Thyroid gland (tissue), 4 donors: ENCODE measurements at places on chromosomes 11 and 22. TPM values are rescaled to one million over a fixed set of nuclear protein-coding genes. Genes with fewer than 3 reads are reported as not detected.
A peak's percentile ranks its signal among the peaks of the same experiment; 100 is the strongest.

DNA sequence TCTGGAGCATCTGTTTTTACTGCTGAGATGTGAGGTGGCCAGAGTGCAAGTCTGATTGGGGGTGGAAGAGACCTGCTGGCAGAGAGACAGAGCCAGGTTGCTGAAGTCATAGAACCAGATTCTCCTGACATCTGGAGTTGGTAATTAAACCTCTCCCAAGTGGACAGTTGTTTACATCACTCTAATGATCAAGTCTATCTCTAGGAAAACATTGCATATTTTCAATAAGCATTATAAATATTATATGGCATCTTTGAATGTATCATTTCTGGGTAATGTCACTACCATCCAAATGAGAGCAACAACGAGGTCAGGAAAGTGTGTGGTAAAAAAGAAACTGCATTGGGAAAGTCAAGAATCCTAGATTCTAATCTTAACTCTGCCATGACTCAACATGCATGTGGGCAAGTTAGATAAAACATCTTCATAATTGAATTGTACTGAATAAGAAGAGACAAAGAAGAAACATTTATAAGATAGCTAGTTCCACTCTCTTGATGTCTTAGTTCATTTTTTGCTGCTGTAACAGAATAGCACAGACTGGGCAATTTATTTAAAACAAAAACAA lies 351.2 kb upstream of the API5 start:
- DNase-seq, result no peak

GRCh38 chr11:129286813-129287212 lies 88.8 kb upstream of the BARX2 start:
- DNase-seq, result no peak

GRCh38 chr11:35190804-35191348 lies 51.9 kb downstream of the CD44 start:
- DNase-seq, result no peak

DNA sequence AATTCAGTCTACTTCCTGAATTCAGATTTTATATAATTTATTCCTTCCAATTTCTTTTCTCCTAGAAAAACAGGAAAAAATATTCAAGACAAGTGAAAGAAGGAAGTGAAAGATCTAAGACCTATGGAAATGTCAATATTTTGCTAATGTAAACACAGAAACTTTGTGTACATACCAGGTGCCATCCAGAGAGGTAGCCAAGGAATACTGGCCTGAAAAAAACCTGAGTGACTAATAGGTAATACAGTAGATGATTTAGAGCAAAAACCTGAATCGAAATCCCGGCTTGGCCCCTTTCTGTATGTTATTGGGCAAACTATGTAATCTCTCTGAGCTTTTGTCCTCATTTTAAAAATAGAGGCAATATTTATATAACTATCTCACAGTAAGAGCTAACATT lies 59.2 kb upstream of the FSHB start:
- DNase-seq, result no peak

GRCh38 chr11:101438126-101438525 lies 145.7 kb downstream of the TRPC6 start:
- no peak for DNase-seq

DNA sequence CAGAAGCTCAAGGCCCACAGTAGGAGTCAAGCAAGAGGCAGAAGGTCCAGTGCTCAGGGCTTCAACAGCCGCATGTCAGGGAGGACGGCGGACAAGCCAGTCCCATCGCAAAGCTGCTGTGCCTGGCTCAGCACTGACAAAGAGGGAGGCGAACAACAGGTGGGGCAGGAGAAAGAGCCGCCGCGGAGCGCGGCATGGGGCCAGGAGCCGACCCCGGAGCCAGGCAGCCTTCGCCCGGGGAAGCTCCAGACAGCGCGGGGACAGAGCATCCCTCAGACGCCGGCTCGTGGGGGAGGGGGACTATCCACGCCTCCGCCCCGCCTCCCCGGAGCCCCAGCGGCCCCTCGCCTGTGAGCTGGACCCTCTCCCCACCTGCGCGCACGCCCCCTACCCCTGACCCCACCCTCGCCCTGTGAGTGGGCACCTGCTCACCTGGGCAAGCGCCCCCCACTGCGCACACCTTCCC lies 369 bp downstream of the DHCR7 start:
- DNase-seq, result peak; percentile 50

DNA sequence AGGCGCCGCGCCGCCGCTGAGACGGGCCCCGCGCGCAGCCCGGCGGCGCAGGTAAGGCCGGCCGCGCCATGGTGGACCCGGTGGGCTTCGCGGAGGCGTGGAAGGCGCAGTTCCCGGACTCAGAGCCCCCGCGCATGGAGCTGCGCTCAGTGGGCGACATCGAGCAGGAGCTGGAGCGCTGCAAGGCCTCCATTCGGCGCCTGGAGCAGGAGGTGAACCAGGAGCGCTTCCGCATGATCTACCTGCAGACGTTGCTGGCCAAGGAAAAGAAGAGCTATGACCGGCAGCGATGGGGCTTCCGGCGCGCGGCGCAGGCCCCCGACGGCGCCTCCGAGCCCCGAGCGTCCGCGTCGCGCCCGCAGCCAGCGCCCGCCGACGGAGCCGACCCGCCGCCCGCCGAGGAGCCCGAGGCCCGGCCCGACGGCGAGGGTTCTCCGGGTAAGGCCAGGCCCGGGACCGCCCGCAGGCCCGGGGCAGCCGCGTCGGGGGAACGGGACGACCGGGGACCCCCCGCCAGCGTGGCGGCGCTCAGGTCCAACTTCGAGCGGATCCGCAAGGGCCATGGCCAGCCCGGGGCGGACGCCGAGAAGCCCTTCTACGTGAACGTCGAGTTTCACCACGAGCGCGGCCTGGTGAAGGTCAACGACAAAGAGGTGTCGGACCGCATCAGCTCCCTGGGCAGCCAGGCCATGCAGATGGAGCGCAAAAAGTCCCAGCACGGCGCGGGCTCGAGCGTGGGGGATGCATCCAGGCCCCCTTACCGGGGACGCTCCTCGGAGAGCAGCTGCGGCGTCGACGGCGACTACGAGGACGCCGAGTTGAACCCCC lies 798 bp downstream of the BCR start:
- DNase-seq, result peak; percentile 48

DNA sequence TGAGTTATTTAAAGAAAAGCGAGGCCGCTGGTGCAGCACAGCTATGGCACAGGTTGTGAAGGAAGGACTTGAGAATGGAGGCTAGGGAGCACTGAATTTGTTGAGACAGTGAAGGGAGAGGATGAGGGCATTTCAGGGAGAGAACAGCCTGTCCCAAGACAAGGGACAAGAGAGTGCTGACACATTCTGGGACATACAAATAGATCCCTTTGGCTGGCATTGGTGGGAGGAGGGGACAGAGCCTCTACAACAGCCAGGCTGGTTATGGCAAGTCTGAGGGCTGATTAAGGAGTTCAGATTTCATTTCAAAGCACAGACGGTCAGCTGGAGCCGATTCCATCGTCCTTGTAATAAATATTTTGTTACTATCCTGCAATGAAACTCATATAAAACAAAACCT lies 1.7 kb upstream of the SLC29A2 start:
- DNase-seq, result peak; percentile 16

- no peak for DNase-seq
Measured at GRCh38 chr11:93663021-93663420, 1.5 kb downstream of the CEP295 start.

- no peak for DNase-seq
Measured at GRCh38 chr11:109677231-109677630, 255.2 kb downstream of the C11orf87 start.

DNA sequence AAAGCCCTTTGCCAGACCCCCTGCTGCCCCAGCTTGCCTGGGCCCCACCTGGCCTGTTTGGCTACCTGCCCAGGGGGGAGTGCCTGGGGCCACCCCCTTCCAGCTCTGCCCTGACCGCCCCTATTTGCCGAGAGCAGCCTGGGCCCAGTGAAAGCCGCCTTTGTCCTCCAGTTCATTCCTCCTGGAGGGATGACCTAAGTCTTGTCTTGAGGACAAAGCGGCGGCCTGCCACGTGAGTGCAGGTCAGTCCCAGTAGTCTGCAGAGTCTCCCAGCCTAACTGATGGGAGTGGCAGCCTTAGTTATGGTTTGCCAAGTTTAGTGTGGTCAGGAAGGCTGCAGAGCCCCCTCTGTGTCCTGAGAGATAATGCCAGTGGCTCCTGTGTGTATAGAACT lies 115.9 kb upstream of the CRYBB3 start:
- no peak for DNase-seq

GRCh38 chr11:61870541-61871031 lies 20.8 kb downstream of the FADS3 start:
- DNase-seq, result no peak

DNA sequence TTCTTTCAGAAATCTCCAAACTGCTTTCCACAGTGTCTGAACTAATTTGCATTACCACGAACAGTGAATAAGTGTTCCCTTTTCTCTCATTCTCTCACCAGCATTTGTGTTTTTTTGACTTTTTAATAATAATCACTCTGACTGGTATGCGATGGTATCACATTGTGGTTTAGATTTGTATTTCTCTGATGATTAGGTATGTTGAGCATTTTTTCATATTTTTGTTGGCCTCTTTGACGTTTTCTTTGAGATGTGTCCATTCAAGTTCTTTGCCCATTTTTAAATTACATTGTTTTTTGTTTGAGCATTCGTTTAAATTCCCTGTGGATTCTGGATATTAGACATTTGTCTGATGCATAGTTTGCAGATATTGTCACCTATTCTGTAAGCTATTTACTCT lies 1639.6 kb upstream of the TENM4 start:
- DNase-seq, result no peak

DNA sequence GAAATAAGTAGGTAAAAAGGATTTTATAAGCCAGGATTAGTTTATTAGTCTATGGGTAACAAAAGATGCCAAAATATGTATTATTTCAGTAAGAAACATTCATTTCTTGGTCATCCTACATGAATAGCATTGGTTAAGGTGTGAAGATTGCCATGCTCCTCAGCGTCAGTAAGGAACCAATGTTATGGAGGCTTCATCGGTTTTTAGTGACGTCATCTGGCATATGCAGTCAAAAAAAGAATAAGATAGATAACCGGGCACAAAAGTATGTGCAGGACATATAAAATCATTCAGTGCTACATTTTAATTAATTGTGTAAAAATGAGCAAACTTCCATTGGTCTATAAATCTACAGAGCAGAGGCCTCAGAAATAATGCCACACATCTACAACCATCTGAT lies 29.4 kb downstream of the TRIM5 start:
- DNase-seq, result no peak

GRCh38 chr11:1671658-1672057 lies 25.3 kb upstream of the KRTAP5-6 start:
- DNase-seq, result no peak

- DNase-seq, result no peak
Measured at GRCh38 chr11:46342239-46342638, 5.0 kb upstream of the DGKZ start.

GRCh38 chr11:927871-928270 lies 2.2 kb downstream of the AP2A2 start:
- no peak for DNase-seq

DNA sequence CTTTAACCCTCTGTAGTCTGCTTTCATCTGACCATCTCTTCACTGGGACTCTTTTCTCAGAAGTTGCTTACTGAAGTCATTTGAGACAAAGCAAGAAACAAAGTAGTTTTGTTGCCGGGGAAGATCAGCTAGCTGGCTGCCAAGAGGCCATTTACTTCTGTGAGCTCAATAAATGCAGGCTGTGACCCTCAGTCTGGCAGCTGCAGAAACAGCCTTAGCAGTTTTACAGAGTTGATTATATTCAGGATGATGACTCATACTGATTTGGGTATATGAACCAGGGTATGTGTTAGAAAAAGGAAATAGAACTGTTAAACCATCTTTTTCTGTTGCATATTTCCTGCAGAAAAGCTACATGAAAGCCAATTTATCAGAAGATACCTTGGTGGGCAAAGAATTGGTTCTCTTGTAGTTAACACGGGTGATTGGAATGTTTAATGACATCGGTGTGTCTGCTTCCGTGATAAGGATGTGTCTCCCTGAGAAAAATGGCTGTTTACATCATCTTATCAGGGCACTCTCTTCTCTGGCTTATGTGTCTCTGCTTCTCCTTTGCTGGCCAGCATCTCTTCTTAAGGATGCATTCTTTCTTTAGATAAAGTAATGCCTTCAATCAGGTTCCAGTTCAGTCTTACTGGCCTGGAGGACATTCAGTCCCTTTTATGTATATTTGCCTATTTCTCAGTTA lies 18.5 kb downstream of the FIBIN start:
- no peak for DNase-seq

GRCh38 chr11:22583963-22584492 lies 41.6 kb downstream of the FANCF start:
- no peak for DNase-seq

GRCh38 chr11:61769946-61770683 lies 17.7 kb downstream of the MYRF start:
- no peak for DNase-seq

DNA sequence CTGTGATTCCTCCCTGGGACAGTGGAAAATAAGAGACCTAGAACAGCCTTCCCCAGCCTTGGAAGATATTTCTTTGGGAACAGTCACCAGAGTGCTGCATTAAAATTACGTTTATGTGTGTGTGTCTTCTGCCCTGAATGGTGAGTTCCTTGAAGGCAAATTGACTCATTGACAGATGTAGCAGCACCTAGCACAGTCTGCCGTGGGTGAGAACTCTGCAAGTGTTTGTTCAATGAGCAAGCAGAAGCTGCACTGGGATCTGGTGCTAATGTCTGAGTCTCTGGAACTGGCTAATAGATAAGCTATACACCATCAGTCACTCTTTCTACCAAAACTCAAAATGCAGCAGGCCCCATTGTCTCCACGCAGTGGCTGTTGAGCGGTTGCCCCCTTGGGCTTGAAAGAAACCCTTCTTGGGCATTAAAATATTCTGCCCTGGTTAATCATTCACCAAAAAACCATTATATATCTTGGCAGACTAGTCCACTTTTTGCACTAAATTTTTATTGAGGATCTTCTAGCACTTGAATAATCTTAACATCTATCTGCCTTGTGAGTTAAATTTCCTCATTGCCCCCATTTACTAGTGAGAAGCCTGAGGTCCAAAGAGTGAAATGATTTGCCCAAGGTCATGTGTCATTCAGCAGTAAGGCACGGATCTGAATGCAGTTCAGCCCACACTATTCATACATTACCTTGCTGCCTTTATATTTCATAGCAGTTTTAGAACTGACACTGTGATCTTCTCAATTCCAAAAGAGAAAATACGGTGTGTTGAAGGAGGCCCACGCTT lies 87.8 kb upstream of the GALNT18 start:
- DNase-seq, result no peak

DNA sequence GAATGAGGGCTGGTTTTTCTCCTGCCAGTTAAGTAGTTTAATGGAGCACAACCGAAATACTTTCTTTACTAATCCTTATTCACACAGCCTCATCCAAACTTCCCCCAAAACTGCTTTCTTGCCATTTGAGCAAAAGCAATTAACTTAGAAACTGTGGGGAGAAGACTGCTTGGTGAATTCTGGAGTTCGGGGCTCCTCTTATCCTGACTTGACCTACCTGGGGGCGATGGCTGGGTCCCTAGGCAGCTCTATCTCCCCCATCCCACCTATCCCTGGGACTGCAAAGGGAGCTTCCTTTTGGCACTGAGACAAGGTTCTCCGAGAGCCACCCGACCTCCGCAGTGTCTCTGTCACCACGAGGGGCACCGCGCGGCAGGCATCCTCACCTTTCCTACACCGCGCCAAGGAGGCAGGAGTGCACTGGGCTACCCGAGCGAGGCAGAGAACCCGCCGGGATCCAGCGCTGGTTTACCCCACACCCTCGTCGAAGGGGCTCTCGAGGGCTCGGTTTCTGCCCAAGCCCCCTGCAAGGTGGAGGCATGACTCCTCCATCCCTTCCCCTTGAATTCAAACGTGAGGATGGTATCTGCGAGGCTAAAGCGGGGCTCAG lies 759 bp downstream of the DESI1 start:
- DNase-seq, result peak; percentile 44

Gene XKR3
- total RNA-seq, result not detected

Gene DEPDC7
- 0.63 TPM for total RNA-seq

Gene MPPED2
- total RNA-seq, result 35.5 TPM

Gene SLC22A12
- not detected for total RNA-seq

Gene TYR
- not detected for total RNA-seq

Gene APOBEC3F
- 6.0 TPM for total RNA-seq
